KBM-7 (cell line): ENCODE measurements at places on chromosomes 6 and 20.

GRCh38 chr6:76779068-76779467 is 684.2 kb downstream of the HTR1B start:
- no peak for DNase-seq

DNA sequence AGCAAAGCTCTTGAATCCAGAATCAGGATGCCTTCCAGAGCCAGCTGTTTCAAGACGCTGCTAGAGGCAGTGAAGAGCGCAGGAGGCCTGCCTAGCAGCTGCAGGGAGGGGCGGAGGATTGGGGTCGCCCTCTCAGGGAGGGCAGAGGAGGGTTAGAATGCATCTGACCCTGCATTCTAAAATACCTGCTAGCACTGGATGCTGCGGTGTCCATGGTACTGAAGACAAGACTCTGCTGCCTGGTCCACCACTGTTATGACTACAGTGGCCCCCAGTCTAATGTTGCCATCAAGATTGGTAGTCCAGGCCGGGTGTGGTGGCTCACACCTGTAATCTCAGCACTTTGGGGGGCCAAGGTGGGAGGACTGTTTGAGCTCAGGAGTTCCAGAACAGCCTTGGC is 193.7 kb upstream of the PROKR2 start:
- no peak for DNase-seq

GRCh38 chr6:24761851-24762250 is 12.9 kb upstream of the GMNN start:
- DNase-seq = no peak

DNA sequence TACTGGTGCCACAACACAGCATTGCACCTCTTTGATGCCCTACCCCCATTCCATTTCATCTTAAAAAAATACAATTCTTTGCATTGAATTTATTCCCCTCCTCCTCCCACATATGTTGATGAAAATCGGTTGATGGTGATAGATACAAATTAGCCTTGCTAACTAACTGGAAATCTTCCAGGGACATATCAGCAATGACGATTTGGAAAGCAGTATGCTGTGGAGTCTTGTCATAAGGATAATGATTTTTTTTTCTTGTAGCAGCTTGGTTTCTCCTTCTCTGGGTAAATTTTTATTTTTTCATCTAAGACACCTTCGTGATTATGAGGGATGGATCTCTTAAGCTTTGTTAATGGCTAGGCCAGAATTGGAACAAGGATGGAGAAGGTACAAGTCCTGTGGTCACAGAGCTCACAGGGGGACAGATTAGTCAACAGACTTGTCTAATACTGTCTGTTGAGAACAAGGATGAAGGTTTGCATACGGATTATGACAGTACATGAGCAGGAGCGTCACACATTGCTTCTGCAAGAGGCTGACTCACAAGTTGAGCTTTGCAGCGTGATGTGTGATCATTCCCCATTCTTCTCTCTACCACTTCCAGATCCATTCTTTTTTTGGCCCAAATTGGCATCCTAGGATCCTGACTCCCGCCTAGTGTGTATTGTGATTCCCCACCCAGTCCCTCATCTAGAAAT is 233.1 kb upstream of the FERMT1 start:
- no peak for DNase-seq

DNA sequence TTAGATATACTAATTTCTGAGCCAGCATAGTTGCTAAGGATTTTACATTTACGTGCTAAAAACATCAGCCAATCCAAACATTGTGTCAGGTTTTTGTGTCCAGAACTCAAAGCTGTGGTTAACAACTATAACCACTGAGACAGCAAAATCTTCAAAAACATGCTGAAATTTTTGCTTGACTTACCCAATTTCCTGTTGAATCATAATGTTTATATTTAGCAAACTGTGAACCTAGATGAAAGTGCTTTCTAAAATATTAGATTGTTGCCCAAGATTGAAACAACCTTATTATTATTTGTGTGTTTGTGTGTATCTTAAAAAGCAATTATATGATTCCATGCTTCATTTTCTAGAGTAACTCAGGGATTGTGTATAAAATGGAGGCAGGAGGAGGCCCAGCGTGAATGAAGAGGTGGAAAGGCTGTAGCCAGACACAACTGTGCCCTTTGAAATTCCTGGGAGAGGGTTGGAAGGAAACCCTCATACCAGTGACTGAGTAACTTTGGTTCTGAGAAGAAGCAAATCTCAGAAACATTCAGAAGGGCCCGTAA is 48.0 kb downstream of the ARMC2 start:
- peak; percentile 77 for DNase-seq

- DNase-seq = no peak
Measured at GRCh38 chr6:16420715-16421461, 182.5 kb downstream of the GMPR start.

DNA sequence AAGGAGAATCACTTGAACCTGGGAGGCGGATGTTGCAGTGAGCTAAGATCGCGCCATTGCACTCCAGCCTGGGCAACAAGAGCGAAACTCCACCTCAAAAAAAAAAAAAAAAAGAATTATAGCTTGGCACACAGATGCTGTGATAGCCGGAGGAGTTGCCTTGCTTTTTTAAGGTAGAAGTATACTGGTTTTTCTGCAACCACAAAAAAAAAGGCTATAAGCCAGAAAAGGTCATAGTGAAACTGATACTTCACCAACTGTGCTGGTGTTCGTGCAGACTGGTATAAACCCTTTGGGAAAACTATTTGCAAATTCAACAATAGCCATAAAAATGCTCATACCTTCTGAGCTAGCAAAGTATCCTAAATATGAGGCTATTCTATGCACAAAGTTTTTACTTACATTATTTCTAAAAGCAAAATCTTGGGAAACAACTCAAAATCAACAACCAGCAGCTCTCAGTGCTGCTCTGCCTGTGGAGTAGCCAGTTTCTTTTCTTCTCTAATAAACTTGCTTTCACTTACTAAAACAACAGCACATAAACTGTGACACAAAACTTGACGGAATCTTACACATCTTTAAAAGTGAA is 44.0 kb downstream of the B4GALT5 start:
- DNase-seq = no peak
